ENCODE measurements at places on chromosomes 6 and 20.
A peak's percentile ranks its signal among the peaks of the same experiment; 100 is the strongest.

- DNase-seq: no peak
Observed at GRCh38 chr6:57248311-57248895, 26.3 kb upstream of the RAB23 start.

GRCh38 chr20:8943631-8944030, 125.3 kb upstream of the PLCB4 start:
- no peak for DNase-seq

DNA sequence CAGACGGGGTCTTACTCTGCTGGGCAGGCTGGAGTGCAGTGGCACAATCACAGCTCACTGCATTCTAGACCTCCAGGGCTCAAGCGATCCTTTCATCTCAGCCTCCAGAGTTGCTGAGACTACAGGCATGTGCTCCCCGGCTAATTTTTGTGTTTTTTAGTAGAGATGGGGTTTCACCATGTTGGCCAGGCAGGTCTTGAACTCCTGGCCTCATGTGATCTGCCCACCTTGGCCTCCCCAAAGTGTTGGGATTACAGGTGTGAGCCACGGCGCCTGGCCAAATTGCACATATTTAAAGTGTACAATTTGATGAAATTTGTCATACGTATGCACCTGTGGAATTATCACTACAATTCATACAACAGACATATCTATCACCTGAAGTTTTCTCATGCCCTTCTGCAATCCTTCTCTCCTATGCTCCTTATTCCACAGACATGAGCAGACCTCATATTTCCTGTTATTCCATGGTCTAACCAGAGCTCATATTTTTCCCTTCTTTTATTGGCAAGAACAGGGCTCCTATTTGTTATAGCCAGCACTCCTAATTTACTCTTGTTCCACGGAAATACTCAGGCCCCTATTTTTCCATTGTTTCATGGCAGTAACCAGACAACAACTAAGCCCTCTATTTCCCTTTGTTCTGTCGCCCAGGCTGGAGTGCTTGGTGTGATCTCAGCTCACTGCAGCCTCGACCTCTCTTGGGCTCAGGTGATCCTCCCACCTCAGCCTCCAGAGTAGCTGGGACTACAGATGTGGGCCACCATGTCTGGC, 2.2 kb upstream of the CSTL1 start:
- no peak for DNase-seq

DNA sequence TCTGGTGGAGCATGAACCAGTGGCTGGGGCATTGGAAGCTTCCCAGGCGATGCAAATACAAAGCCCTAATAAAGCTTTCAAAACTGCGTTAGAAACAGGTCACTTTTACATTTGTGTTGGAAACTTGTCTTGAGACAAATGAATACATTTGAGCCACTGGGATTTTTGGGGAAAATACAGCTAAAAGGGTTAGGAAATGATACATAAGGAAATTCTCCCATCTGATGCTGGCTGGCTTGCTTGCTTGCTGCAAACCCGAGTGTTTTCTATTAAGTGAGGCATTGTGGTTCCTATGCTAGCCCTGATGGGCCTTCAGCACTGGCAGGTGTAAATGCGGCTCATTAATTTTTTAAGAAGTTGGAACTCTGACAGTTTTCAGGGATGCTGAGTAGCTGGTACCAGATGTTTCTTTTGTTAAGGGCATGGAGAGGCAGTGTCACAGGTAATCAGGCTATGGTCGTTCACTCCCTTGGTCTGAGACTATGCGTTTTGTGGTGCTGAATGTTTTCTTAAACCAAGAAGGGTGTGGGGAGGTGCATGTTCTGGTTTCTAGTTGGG, 35.2 kb downstream of the RREB1 start:
- no peak for DNase-seq

DNA sequence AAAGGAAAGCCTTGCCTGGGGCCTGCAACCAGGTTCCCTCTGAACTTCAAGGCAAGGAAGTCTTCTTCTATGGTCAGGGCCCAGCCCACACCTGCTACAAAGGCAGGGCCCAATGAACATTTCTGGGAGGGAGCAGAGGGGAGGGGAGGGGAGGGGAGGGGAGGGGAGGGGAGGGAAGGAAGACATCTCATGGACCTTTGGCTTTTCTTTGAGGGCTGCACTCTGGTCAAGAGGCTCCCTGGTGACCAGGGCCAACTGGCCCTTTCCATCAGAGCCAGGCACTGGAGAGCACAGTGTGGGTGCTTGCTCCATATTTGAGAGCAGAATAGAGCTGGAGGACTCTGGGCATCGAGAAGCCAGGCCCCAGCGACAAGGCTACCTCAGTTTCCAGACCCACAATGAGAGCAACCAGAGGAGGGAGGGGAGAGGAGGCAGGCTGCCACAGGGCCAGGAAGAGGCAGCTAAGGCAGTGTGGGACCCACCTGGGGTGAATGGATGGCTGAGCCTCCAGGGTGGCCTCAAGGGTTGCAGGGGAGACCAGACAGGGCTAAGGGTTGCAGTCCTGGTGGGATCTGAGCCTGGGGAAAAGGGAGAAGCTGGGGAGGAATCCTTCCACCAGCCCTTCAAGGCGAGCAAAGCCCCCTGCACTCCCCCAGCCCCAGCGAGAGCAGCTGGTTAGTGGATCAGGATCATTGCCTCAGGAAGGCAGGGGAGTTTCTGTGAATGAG, 84.8 kb downstream of the MRPL14 start:
- no peak for DNase-seq

DNA sequence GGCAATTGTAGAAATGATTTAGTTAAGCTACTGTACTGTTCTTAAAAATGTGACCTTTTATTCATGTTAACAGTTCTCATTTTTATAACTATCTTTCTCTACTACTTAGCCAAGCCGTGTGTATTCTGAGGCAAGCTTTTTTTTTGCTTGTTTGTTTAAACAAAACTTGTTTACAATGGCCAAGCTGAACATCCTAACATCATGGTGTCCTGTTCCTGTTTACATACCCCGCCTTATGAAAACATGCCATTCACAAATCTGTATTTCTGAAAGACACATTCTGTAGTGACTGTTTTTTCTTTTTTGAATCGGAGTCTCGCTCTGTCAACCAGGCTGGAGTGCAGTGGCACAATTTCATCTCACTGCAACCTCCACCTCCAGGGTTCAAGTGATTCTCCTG, 140.9 kb downstream of the NCOA3 start:
- DNase-seq: no peak

GRCh38 chr20:49594143-49594930, 26.4 kb upstream of the PTGIS start:
- DNase-seq: no peak

GRCh38 chr20:47276851-47277534, 79.5 kb downstream of the ZMYND8 start:
- DNase-seq: peak; percentile 21

GRCh38 chr20:7305976-7306375, 538.5 kb downstream of the BMP2 start:
- no peak for DNase-seq

DNA sequence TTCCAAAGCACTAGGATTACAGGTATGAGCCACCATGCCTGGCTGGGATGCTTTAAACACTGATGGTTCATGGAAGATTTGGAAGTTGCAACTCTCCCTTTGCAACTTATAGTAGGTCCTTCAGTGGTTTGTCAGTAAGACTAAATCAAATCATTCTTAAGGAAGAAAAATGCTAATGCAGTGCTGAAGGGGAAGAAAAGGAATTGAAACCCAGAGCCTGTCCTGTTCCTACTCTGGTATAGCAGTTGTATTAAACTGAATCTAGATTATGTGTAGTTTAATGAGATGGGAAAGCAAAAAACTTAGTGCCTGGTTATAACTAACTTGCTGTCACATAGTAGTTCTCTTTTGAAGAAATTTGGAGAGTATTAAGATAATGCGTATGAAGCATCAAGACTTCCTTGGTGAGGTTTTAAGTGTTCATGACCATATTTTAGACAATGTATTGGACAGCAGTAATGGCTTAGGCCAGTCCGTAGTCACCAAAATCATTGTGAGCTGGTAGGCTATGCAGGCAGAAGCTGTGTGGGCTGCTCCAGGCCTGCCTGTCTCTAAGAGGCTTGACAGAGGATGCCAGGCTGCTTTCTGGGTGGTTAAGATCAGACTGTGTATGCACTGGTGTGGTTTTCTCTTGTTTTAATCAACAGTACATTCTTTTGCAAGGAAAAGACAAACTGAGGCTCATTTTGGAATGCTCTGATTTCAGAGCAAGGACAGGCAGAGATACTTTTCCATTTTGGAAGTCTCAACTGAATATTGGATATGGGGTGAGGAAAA, 14.0 kb downstream of the PAQR8 start:
- DNase-seq: no peak

GRCh38 chr6:154266560-154267099, 90.0 kb downstream of the IPCEF1 start:
- no peak for DNase-seq

GRCh38 chr6:143064951-143065683, 4.4 kb downstream of the AIG1 start:
- DNase-seq: no peak

DNA sequence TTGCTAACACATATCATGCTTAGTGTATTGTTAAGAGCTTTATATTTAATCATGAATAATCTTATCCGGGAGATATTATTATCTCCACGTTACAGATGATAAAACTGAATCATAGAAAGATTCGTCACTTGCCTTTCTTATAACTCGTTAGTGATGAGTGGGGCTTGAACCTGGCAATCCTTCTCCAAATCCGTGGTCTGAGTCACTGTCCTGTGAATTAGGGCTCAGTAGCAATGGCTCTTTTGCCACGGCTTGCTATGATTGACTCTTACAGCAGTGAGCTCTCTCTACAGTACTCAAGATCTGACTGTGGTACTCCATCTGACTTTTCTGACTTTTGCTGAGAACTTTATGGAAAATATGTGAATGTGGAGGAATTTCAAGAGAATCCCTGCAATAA, 246.9 kb downstream of the PACRG start:
- no peak for DNase-seq

DNA sequence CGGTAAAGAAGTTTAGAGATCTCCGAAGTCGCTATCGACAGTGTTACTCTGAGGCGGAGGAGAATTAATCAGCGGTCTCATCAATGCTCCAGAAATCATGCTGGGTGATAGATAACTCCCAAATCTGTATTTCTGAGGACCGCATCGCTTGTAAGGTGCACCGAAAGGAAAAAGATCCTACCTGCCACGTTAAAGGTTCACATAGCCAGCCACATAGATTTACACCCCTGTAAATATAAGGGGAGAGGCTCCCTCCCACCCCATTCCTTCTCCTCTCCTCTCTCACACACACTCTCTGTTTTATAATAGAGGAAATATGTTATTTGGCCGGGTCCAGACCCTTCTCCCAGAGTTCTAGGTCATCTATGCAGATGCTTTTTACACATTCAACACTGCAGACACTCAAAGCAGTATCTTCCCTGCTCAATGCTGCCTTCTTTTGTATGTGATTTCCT, 620 bp upstream of the DEK start:
- no peak for DNase-seq

GRCh38 chr6:13253272-13253671, 75.1 kb downstream of the TBC1D7 start:
- DNase-seq: no peak

DNA sequence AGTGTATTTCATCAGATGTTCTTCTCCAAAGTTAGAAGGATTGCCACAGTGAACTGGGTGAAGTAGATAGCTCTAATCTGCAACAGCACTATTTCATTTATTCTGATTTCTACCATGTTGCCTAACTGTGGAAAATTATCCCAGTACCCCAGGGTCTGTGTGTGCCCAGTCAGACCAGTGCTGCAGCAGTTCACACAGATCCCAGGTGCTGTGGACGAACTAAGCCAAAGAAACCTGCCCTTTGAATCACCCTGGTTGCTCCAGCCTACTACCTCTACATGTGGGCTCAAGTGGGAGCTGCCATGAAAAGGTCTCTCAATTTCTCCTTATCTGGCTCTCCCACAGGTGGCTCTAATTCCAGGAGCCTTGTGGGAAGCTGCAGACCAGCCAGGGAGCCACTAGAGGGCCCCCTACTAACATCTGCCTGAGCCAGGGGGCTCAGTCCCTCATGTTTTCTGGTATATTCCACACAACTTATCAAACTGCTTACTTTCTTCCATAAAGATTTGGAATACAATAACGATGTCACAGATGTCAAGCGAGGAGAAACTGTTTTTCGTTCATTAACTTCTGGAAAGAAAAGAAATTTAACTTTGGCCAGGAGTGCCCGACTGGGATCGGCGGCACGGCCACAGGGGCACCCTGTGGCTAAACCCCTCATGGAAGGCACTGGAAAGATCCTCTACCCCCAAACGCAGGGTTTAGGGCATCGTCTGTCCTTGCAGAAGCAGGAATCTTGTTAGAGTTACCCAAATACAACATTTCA, 31.6 kb upstream of the LY86 start:
- no peak for DNase-seq

- DNase-seq: no peak
Observed at GRCh38 chr6:155256122-155256795, 7.6 kb upstream of the CLDN20 start.

DNA sequence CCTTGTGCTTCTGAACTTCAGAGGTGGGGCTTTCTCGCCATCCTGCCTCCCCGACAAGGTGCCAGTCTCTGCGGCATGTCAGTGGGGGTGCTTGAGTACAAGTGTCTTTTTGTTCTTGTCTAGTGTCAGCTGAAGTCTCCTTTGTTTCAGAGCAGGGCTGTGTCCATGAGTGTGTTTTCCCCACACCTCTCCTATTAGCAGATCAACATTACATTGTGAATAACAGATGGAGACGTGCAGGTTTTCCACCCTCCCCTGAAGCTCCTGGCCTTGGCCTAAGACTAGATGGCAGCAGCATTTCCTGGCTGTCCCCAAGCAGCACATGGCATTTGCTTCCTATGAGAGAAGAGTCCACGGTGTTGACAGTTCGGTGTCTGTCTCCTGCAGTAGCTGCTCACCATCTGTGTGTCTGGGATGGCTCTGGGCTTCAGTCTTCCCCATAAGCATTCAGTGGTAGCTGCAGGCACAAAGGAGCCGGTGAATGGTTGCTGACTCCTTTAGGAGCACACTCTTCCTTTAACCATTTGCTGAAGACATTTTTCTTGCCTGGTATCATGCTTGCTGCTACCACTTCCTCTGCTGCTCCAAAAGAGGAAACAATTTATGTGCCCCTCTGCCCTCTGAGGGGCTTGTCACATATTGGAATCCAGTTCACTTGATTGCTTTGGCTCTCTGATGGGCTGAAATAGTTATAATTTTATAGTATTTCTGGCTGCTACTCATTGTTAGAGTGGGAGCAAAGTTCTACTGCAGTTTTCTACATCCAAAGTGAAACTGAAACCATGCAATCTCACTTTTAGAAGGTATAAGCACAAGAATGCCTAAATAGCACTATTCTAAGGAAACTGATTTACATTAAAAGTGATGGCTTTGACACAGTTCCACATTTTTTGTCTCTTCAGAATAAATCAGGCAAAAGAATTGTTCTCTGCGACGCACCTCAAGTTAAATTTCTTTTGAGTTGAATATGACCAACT, 913.0 kb downstream of the C6orf118 start:
- no peak for DNase-seq

DNA sequence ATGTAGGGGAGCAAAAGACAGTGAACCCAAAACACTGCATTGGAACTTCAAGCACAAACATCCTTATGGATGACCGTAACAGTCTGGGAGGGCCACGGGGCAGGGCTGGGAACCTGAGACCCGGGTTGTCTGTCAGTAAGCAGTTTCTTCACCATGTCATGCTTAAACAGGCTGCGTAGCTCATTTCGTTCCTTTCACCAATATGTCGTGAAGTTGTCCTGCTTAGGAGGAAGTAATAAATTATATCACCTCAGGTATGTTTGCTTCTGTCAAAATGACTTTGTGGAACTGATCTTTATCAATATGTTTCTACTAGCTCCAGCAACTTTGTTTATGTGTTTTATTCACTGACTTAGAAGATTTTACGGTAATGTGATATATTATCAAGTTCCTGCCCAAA, 12.4 kb upstream of the MAK start:
- DNase-seq: no peak

- no peak for DNase-seq
Observed at GRCh38 chr6:354631-355280, 36.8 kb upstream of the IRF4 start.

Measured in T1000 (cell line).